Inflammatory macrophage (primary cell): ENCODE measurements at places on chromosomes 1 and 21.

GRCh38 chr1:53733975-53734649 is 4.9 kb downstream of the GLIS1 start:
- no peak for DNase-seq

GRCh38 chr1:90104941-90105538 is 110.1 kb downstream of the ZNF326 start:
- no peak for DNase-seq

GRCh38 chr21:35226968-35227744 is 178.1 kb upstream of the RUNX1 start:
- DNase-seq = peak; percentile 17

DNA sequence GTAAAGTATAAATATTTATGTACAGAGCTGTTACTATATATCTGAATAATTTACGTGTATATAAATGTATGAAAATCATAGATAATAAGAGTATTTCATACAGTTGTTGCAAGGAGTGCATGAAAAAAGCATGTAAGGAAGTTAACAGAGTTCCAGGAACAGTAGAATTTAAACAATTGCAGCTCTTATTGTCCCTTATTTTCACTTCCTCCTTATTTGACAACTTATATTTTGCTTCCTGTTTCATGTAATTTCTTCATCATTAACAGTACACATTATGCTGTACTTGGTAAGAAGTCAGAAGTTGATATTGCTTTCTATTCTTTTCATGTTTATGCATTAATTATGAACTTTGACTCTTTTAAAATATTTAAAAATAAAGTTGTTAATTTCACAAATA is 681.5 kb downstream of the LRRIQ3 start:
- peak; percentile 88 for DNase-seq

DNA sequence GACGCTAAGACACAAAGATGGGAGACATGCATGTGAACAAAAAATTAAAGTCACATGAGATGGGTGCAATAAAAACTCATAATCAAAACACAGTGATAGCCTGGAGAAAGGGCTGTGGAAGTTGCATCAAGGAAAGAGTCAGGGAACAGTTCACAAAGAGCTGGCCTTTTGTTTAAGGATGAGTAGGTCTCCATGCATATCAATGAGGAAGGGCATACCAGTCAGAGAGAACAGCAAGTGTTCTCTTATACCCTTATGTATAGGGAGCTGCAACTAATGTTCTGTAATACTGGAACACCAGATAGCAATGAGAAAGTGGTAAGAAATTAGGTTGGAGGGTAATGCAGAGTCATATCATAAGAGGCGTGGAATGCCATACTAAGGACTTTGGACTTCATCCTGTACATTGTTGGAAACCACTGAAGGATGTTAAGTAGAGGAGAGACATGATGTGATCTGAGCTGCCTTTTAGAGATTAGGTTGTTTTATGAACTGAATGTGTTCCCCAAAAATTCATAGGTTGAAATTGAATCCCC is 46.7 kb upstream of the SAMD13 start:
- no peak for DNase-seq

- DNase-seq = no peak
Measured at GRCh38 chr1:158145173-158145719, 35.4 kb upstream of the CD1D start.

DNA sequence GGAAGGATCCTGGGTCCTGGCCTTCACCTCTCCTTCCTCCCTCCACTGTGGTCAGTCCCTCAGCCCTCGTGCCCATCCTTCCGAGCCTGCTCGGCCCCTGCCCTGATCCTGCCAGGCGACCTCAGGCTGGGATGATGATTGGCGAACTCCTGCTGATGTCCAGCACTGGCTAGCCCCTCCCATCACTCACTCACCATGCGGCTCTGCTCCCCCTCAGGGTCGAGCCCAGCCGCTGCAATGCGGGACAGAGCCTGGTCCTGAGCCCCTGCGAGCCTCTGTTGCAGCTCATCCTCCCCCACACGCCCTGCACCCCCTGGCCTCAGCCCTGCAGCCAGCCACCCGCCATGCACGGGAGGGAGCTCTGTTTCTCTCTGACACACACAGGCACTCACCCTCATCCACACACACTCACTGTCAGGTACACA is 100.2 kb downstream of the DMRTB1 start:
- no peak for DNase-seq

DNA sequence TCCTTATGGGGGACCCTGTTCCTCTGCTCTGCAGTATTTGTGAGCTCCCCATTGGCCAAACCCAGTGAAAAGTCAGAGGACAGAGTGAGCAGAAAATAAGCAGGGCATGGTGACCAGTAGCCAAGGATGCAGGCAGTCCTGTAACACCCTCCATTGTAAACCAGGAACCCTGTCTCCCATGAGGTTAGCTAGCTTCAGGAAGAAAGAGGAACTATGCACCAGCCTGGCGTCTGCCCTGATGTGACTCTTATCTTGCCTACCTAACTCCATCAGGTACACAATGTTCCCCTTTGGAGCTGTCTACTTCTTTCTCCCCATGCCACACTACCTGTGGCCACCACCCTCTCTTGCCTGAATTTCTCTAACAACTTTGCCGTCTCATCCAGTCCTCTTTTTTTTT is 119.2 kb downstream of the LRIG2 start:
- peak; percentile 10 for DNase-seq

GRCh38 chr21:40158366-40158765 is 291.1 kb downstream of the PCP4 start:
- no peak for DNase-seq

- DNase-seq = no peak
Measured at GRCh38 chr21:16162953-16163352, 433.2 kb downstream of the USP25 start.

GRCh38 chr21:34844013-34844923 is 175.5 kb downstream of the CLIC6 start:
- DNase-seq = peak; percentile 87

- DNase-seq = no peak
Measured at GRCh38 chr1:204438628-204439027, 27.0 kb upstream of the PPP1R15B start.

GRCh38 chr1:119929643-119930315 is 33.5 kb upstream of the ADAM30 start:
- DNase-seq = no peak

- no peak for DNase-seq
Measured at GRCh38 chr1:173489929-173490328, 12.8 kb downstream of the PRDX6 start.

GRCh38 chr1:165306543-165307434 is 49.7 kb downstream of the LMX1A start:
- no peak for DNase-seq

- no peak for DNase-seq
Measured at GRCh38 chr1:230320804-230321203, 105.3 kb downstream of the PGBD5 start.

- peak; percentile 38 for DNase-seq
Measured at GRCh38 chr21:28066076-28066475, 926.6 kb downstream of the LTN1 start.
